Right renal pelvis (tissue), 4 donors: ENCODE measurements at places on chromosomes 2 and 18. TPM values are rescaled to one million over a fixed set of nuclear protein-coding genes. Genes with fewer than 3 reads are reported as not detected.
A peak's percentile ranks its signal among the peaks of the same experiment; 100 is the strongest.

GRCh38 chr18:59814891-59815290 lies 84.9 kb upstream of the PMAIP1 start:
- DNase-seq, result no peak

DNA sequence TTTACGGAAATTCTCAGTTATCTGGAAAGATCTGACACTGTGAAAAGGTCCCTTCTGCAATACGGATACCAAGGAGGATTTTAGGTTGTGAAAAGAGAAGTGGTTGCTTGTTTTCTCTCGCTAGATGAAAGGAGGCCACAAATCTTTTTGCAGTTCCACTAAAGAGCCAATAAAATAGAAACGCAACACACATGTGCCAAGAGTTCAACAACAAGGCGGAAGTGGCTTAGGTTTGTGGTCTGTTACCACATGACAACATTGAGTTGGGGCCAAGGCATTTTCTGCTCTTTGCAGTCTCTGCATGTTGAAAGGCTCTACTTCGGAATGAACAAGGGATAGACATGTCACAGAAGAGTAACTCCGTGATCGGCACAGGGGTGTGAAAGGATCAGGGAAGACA lies 115.7 kb upstream of the OSR1 start:
- peak; percentile 36 for DNase-seq

DNA sequence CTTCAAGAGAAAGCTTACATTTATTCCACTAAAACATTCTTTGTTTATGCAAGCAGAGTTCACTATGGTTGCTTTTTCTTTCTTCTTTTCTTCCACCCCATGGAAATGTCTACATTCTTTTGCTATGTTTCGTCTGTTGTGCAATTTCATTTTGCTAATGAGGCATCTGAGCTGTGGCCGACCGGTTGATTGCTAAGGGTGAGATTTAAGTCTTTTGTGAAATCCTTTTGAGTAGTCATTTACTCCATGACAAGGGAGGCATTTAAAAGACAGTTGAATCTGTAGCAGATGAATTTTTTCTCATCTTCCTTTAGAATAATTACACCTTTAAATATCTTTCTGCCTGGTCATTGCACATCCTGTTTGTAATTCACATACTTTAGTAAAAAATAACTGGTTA lies 324.1 kb upstream of the THUMPD2 start:
- no peak for DNase-seq

GRCh38 chr2:33607251-33607721 lies 8.2 kb upstream of the FAM98A start:
- no peak for DNase-seq

DNA sequence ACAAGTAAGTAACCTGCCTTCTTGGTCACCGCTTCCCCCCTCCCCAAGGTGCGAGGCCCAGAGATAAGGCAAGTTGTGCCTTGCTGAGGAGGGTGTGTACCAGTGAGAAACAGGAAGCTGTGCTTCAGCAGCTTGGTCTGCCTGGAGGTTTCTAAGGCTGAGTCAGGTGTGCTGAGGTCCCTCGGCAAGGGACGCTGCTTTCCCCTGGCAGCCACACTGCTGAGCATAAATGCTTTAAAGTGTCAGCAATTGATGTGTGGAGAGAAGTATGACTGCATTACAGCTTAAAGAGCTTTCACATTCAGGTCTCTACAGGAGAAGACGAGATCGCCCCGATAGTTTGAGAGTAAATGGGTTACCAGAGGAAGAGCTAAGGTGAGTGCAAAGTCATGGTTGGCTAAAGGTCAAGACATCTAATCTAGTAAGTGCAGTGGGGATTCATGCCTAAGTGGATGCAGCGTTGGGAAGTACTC lies 86.9 kb downstream of the LIMS1 start:
- no peak for DNase-seq

DNA sequence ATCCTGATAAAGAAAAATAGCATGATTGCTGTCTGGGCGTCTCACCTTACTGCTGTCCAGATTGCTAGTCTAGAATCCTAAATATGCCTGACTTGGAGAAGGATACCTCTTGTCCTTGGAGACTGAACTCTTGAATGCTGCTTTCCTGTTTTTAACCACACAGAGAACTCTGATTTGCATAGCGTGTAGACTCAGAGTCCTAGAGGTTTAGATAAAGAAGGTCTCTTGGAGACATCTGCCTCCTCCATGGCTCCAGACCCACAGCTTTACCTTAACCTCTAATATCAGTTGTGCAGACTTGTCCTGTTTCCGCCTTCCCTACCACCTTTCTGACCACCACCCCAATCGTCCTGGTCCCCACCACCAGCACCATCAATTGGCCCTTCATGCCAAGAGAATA lies 292.6 kb upstream of the CYRIA start:
- DNase-seq, result no peak

GRCh38 chr18:66329716-66330115 lies 274.2 kb downstream of the CDH19 start:
- DNase-seq, result no peak

GRCh38 chr18:11121443-11121849 lies 27.9 kb downstream of the PIEZO2 start:
- no peak for DNase-seq

- no peak for DNase-seq
These were observed 21.8 kb upstream of the RPIA start for GRCh38 chr2:88669482-88670214.

GRCh38 chr2:1931003-1931914 lies 186.9 kb upstream of the PXDN start:
- DNase-seq, result no peak

DNA sequence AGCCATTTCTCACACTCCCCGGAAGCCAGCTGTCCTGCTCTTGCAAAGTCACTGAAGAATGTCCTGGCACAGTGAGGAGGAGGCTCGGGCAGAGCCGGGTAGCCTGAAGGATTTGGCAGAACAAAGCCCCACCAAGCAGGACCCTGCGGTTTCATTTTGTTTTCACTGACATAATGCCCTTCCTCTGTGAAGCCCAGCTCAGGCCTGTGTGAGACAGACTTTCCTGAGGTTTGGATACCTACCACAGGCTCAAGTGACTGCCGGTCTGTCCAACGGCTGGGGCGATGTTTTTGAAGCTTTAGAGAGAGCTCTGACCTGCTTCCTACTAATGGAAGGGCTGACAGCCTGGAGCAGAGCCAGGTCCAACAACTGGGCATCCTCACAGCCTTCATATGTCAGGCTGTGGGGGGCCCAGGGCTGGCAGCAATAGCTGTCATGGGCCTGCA lies 99.8 kb upstream of the FZD7 start:
- DNase-seq, result no peak

DNA sequence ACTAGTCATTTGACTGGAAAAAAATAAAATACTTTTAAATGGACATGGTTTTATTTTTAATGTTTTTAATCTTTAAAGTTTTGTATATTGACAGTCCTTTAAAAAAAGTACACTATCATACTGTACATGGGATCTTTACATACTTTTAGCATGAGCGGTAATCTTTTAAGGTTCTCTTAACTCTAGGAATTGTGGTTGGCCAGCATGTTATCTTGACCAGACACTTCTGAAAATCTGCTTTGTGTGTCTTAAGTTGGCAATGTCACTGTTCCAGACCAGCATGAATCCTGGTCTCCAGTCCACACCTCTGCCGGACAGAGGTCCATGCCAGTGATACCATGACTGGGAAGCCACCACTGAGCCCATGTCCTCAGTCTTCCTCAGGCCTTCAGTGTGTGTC lies 17.7 kb downstream of the ITGB1BP1 start:
- DNase-seq, result no peak

GRCh38 chr2:23506531-23507266 lies 121.7 kb downstream of the KLHL29 start:
- no peak for DNase-seq

DNA sequence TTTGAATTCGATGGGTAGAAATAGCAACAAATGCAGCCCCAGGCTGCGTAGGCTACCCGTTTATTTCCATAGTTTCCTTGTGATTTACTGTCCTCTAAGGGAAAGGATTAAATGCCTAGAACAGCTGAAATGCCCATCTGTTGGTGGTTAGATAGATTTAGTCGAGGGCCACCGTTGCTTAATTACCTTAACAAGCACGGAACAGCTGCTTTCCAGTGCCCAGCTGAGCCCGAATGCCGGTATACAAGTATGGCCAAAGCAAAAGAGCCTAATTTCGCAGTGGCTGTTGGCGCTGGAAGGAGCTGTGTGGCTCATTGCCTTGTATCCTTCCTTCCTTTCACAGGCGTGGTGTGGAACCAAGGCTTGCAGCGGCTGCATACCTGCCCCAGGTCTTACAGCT lies 109.1 kb downstream of the CABLES1 start:
- no peak for DNase-seq

DNA sequence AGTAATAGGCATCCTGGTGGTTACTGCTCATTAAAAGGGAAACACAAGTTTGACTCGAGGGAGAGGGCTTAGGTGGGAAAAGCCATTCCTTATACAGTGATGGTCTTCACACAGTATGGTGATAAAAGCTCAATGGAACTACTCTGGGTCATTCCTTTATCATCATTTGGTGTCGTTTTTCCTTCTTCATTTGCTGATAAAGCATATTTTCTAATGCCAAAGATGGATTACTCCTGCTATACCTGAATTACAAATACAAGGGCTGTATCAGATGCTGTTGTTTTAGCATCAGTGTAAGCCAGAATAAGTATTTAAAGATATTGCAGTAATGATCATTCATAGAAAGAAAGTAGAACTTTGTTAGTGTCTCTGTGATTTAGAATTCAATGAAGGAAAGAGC lies 563.7 kb downstream of the PLCL1 start:
- DNase-seq, result no peak

DNA sequence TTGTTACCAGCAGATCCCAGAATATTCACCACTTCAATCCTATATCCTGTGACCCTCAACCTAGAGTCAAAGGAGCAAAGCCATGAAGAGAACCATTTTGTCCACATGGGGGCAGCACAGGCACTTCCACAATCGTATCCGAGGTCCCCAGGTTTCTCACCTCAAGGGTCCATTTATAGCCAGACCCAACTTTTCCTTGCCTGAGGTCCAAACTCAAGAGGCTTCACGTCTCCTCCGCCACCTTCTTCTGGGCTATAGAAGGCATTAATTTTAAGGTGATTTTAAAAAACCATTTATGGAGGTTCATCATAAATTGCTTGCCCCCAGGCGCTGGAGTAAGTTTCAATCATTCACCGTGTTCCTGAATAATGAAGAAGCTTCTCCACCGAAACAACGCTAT lies 111.6 kb upstream of the NABP1 start:
- no peak for DNase-seq

The CXCR1 gene
- polyA plus RNA-seq, result not detected

The ABCG8 gene
- 1.1 TPM for polyA plus RNA-seq

The IL36B gene
- polyA plus RNA-seq, result not detected

The DHRS9 gene
- polyA plus RNA-seq, result 0.08 TPM

The SERTAD2 gene
- 26.6 TPM for polyA plus RNA-seq

The DSG2 gene
- polyA plus RNA-seq, result 63.0 TPM

The TOGARAM2 gene
- 1.1 TPM for polyA plus RNA-seq

The FEV gene
- polyA plus RNA-seq, result 0.08 TPM

The LONRF2 gene
- polyA plus RNA-seq, result 2.8 TPM
